HTR-8/SVneo (cell line): ENCODE measurements at places on chromosomes 7 and 10.

- DNase-seq, result no peak
These were observed 7.1 kb upstream of the KCNMA1 start for GRCh38 chr10:77644557-77645243.

- DNase-seq, result no peak
These were observed 102.3 kb downstream of the JAZF1 start for GRCh38 chr7:28078036-28078901.

- no peak for DNase-seq
These were observed 5.1 kb downstream of the ZMIZ1 start for GRCh38 chr10:79073784-79074432.

GRCh38 chr10:71225291-71226058 lies 13.1 kb downstream of the UNC5B start:
- DNase-seq, result no peak

- no peak for DNase-seq
These were observed 30.5 kb downstream of the CPED1 start for GRCh38 chr7:121019018-121019417.

DNA sequence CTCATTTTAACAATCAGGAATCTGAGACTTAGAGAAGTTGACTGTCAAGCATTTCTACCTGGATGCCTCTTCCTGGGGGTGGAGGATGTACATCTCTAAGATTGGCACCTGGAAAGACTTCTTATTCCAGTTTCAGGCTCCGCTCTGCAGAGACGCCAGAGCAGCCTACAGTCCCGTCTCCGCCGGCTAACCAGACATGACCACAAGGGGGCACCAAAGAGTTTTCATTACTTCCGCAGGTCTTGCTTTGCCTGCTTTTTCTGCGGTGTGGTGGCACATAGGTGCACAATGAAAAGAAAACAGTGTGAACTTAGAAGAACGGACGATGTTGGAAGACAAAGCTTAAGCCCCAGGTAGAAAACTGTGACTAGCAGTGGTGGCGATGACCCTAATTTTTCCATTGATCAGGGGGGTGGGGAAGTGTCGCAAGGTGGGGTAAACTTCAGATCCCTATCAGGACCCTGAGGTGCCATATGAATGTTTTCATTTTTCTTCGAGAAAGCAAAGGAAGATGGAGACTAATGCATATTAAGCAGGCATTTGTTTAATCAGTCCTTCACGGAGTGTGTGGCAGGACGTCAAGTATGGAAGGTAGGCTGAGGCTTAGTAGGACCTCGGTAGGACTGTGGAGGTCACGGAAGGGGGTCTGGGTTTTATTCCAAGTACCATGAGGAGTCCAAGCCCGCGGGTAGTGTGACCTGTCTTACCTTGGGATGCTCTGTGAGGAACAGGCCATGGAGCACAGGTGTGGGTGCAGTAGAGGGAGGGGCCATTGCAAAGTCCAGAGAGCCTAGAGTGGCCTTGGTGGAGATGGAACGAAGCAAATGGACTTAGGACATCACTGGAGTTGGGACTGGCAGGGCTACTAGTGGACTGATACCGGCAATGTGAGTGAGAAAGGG lies 60.1 kb upstream of the SORCS3 start:
- DNase-seq, result peak; percentile 64

DNA sequence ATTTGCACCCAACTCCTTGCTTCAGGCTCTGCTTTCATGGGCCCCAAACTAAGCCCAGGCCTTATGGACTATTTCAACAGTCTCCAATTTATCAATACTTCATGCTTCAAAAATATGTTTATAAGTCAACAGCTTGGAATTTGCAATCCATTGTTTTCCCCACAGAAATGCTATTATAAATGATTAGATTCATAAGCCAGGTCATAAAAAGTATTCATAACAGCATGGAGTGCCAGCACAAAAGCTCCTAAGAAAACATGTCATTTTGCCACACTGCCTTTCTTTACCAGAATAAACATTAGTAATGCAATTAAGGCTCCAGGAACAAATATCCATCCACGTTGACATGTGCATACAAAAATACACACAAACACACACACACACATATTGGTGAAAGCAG lies 30.1 kb downstream of the OSBPL3 start:
- DNase-seq, result no peak
